ENCODE measurements at places on chromosomes 2 and 18.

DNA sequence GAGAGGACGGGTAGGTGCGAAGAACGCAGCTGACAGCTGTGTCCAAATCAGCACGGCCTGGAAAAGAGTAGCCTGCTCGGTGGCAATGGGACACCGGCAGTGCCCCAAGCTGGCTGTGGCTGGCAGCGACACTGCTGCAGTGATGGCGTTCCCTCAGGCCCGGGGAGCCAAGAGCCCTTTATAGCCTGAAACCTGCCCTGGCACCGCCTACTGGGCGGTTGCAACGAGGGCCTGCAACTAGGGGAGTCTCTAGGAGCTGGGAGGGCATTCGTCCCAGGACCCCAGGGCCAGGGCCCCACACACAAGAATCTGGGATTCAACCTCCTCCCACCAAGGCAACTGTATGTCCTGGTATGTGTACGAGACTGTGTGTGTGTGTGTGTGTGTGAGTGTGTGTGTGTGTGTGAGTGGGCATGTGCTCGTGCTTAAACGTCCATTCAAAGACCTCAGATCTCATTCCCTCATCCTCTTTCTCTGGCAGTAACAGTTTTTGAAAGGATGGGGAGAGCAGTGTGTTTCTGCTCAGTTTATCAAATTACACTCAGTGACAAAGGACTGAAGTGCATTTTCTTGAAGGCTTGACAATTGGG lies 6.8 kb upstream of the CYP26B1 start:
- no peak for DNase-seq

- DNase-seq = no peak
Observed at GRCh38 chr2:166167449-166167848, 39.6 kb upstream of the SCN1A start.

GRCh38 chr2:26591619-26592505 lies 49.3 kb downstream of the CIB4 start:
- DNase-seq = peak; percentile 40

- DNase-seq = no peak
Observed at GRCh38 chr2:238569507-238570195, 142.9 kb downstream of the ASB1 start.

- no peak for DNase-seq
Observed at GRCh38 chr2:52083214-52083613, 1051.3 kb upstream of the NRXN1 start.

DNA sequence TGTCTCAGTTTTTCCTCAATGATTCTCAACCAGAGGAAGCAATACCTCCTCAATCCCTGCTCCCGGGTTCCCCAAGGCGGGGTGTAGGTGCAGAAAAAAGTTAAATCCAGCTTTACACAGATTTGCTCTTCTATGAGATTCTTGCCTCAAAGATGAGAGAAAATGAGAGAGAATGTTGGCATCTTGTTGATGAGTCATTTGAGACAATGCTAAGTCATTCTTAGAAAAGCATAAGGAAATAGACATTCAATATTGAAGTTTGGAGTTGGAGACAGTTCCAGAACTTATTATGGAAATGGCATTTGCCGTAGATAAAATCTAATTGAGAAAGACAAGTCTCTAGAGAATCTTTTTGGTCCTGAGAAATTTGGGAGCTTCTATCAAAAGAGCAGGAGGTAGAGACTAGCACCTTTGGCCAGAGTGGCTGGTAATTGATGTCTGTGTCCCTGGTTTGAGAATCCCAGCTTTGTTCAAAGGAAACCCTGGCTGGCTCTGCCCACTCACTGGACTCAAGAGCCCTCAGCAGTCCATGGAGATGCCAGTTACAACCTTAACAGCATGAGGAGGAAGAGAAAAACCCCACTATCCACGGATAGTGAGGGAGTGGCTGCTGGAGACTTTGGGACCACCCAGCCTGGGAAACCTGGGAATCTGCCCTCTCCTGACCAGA lies 181.2 kb downstream of the FAM124B start:
- peak; percentile 50 for DNase-seq

GRCh38 chr2:69300650-69301049 lies 86.4 kb downstream of the GFPT1 start:
- DNase-seq = no peak

- DNase-seq = no peak
Observed at GRCh38 chr2:219038600-219038999, 2.7 kb downstream of the CFAP65 start.

GRCh38 chr2:15660491-15661294 lies 69.0 kb downstream of the DDX1 start:
- no peak for DNase-seq

GRCh38 chr2:40511661-40512213 lies 59.8 kb upstream of the SLC8A1 start:
- DNase-seq = no peak

DNA sequence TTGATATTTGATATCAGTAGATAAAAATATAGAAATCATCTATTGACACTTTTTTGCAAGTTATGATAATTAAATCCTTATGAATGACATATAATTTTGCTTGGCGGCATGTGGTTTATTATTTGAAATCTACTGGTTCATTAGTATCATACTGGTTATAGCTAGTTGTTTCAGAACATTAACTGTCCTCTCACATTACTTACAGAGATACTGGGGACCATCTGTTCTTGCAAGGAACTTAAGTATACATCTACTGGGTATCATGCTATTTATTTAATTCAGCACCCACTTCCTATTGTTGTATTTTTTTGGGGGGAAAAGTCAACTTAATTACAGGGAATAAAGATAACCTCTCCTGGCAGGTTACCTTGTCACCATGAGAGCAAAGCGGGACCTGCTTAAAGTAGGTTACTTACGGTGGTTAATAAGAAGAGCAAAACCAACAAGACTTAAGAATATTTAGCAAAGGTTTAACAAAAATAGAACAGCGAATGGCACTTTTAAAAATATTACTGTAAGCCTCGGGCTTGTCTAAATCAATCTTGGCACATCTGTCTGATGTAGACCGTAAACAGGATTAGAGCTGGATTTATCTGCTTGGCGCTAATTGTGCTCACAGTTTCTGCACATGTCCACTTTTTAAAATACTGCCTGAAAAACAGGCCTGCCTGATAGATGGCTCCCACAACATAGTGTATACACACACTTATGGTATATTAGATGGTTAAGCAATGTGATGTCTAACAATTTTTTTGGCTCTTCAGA lies 41.8 kb downstream of the CERKL start:
- no peak for DNase-seq

- no peak for DNase-seq
Observed at GRCh38 chr18:57621246-57621604, 411 bp downstream of the NARS1 start.

GRCh38 chr2:232950751-232951150 lies 62.3 kb downstream of the NGEF start:
- DNase-seq = no peak

- DNase-seq = no peak
Observed at GRCh38 chr18:5972298-5972697, 77.0 kb upstream of the TMEM200C start.

- DNase-seq = no peak
Observed at GRCh38 chr2:24861500-24861899, 58.5 kb downstream of the ADCY3 start.

Measured in activated CD4-positive, alpha-beta T cell treated with anti-CD3 and anti-CD28 coated beads, Interleukin-10, Interleukin-2, amounts not matched to agents 100 ng/mL and 50 ng/mL, durations not matched to agents 16 hours and 8 hours (primary cell).